Lower leg skin (tissue), 4 donors: ENCODE measurements at places on chromosomes 1 and 21.

- no peak for DNase-seq
These were observed 14.5 kb upstream of the CCDC185 start for GRCh38 chr1:223378754-223379153.

DNA sequence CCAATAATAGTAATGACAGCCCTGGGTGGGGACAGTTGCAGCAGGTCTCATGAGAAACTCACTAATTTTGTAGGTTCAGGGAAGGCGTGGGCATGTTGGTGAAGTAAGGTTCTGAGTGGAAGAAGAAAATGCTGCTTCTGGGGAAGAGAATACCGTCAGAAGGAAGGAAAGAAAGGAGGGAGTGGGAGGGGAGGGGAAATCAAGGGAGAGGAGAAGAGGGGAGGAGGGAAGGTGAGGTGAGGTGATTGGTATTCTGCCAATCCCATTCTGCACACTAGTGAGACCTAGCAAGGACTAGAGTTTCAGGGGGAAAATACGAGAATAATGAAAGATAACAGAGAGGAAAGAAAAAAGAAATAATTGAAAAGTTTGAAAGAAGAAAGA, 32.4 kb upstream of the MGST3 start:
- no peak for DNase-seq

DNA sequence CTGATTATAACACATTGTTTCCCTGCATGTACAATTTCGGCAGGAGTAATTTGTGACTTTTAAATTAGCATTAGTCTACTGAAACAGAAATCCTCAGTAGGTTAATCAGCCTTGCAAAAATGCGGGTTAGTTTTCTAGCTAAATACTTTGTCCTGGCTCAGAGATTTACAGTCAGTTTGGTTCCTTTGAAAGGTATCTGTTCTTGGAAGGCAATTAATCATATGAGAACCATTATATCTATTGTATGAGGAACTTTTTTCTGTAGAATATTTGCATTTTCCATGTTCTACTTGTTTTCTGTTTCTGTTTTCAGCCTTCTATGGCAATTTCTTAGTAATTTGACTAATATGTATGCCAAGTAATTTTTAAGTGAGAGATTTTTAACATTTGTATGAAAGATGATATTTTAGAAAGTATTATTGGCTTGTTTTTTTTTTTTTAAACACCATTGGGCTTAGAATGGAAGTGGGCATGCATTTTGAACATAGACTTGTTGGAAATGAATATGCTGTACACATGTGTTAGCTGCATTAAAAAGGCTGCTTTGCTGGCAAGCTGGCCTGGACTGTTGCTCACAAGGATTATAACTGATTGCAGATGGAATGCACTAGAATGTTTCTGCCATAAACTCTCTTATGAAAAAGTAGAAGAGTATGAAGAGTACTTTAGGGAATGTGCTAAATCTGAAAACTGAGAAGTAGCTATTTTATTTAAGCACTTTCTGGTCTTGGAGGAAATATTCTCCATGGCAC, 26.2 kb downstream of the KIF1B start:
- DNase-seq = no peak

- no peak for DNase-seq
These were observed 534.2 kb upstream of the PLXNA2 start for GRCh38 chr1:208778417-208778816.

- no peak for DNase-seq
These were observed 103.5 kb downstream of the RGS7 start for GRCh38 chr1:241253471-241253870.

- DNase-seq = no peak
These were observed 263.5 kb downstream of the SETD4 start for GRCh38 chr21:35796844-35797243.

GRCh38 chr21:17427831-17428483, 84.9 kb upstream of the CXADR start:
- no peak for DNase-seq
